ENCODE measurements at places on chromosomes 4 and X.

DNA sequence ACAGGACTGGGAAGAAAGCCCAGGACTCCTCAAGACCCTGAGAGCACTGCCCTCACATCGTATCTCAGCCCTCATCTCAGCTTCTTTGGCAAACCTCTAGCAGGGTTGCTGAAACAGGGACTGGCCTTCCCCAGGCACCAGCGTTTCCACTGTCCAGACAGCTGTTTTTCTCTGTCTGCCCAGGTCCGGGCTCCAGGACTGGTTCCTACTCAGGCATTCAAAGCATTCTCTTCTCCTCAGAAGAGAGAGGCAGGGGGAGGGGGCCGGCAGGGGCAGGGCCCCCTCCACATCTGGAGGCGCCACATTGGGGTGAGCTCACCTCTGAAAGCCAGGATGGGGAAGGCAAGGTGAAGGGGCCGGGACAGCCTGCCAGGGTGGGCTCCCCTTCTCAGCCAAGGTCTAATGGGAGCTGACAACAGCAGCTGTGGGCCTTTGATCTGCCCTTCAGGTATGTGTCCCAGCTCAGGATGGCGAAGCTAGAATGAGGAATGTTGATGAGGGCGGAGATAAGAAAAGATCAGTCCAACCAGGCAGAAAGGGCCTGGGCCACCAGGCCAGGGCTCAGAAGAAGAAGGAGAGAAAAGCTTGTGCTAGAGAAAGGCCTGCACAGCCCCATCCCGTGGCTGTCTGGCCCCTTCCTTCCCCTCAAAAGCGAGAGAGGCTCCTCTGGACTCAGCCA is 60.4 kb downstream of the PJA1 start:
- DNase-seq = no peak

DNA sequence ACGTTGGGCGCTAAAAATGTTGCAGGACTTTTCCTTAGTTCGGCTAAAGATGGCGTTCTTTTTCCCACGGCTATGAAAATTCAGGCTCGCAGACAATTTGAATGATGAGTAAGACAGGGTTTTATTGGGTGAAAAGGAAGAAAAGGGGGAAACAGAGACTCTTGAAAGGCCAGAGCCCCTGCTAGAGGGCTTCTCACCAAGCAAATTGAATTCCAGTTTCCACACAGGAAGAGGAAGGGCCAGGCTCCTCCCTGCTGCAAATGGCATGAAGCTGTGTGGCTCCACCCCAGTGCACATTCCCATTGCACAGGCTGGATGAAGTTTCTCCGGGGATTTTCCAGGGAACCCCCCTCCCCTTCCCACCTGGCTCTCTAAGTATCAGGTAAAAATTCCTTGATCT is 210.9 kb downstream of the KLHL4 start:
- no peak for DNase-seq

- no peak for DNase-seq
Observed at GRCh38 chr4:28373191-28373590, 1512.5 kb downstream of the STIM2 start.

GRCh38 chrX:1500701-1501624 is 36.0 kb downstream of the P2RY8 start:
- DNase-seq = no peak

- DNase-seq = no peak
Observed at GRCh38 chr4:84483688-84484087, 15.4 kb downstream of the NKX6-1 start.

GRCh38 chrX:105299286-105299685 is 78.8 kb upstream of the TEX13A start:
- DNase-seq = no peak

GRCh38 chr4:59068722-59069418 is 1958.7 kb upstream of the IGFBP7 start:
- DNase-seq = no peak
